ENCODE measurements at places on chromosomes 13 and 19.
A peak's percentile ranks its signal among the peaks of the same experiment; 100 is the strongest.

- no peak overlapping the region for H3K4me3 ChIP-seq
- peaks cover 5% of the 10 kb centered on the region for H3K4me1 ChIP-seq
- DNase-seq, result no peak
- no peaks in the 10 kb centered on the region for H3K36me3 ChIP-seq
- H3K27me3 ChIP-seq, result no peaks in the 10 kb centered on the region
These were observed 242.1 kb downstream of the ENOX1 start for GRCh38 chr13:43544631-43545030.

GRCh38 chr13:32446773-32447465, 19.0 kb upstream of the N4BP2L1 start:
- H3K36me3 ChIP-seq, result peaks cover 9% of the 10 kb centered on the region
- no peak overlapping the region for H3K4me3 ChIP-seq
- H3K27me3 ChIP-seq, result no peaks in the 10 kb centered on the region
- no peaks in the 10 kb centered on the region for H3K4me1 ChIP-seq

GRCh38 chr13:49560270-49561061, 24.9 kb downstream of the RCBTB1 start:
- peak overlapping the region; percentile 40 for H3K27ac ChIP-seq
- DNase-seq, result peak; percentile 41
- no peaks in the 10 kb centered on the region for H3K27me3 ChIP-seq
- no peak overlapping the region for H3K4me3 ChIP-seq

DNA sequence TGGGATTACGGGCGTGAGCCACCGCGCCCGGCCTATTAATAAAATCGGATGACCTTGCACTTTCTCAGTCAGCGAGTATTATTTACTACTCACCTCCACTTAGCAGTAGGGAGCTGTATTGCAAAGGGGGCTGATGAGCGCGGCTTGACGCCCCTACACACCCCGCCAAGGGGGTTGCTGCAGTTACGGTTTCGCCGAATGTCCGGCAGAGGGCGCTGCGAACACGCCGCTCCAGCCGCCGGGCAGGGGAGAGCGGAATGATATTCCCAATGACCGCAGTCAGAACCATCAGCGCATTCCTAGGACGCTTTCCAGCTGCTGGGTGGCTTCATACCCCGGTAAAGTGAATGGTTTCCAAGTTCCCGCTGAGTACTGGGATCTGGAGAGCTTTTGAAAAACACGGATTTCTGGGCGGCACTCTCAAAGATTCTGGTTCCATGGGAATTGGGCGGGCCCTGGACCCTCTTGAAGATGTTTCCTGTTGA, 30.0 kb upstream of the TPT1 start:
- no peak overlapping the region for H3K4me3 ChIP-seq
- peak; percentile 69 for DNase-seq
- peaks cover 25% of the 10 kb centered on the region for H3K4me1 ChIP-seq
- H3K27me3 ChIP-seq, result no peaks in the 10 kb centered on the region

DNA sequence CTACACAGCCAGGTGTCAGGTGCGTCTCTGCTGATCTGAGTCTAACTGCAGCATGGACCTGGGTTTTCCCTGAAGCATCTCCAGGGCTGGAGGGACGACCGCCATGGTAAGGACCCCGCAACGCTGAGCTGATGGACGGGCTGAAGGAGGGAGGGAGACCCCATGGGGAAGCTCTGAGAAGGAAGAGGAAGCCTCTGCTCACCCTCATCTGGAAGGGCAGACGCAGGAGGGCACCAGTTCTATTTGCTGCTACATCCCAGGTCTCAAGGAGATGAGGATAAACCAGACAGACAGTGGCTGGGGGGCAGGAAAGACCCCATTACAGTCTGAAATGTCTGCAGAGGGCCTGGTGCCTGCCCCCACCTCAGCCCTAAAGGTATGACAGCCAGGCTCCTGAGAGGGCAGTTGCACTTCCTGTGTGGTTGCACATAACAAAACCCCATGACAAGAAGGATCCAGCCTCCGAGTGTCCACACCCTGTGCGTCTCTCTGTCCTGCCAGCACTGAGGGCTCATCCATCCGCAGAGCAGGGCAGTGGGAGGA, at the start of gene LILRA2:
Gene LILRA2, plus strand, starts transcription at position 461 of the 543 bp plus-strand sequence. CDS start 89 bp downstream, outside the sequence.
- no peak within 1 kb of the TSS for H3K4me3 ChIP-seq
- H3K4me1 ChIP-seq, result no peaks in the 10 kb centered on the region
- no peaks in the 10 kb centered on the region for H3K27me3 ChIP-seq
- no peak within 1 kb of the TSS for H3K27ac ChIP-seq
- no peak for DNase-seq

DNA sequence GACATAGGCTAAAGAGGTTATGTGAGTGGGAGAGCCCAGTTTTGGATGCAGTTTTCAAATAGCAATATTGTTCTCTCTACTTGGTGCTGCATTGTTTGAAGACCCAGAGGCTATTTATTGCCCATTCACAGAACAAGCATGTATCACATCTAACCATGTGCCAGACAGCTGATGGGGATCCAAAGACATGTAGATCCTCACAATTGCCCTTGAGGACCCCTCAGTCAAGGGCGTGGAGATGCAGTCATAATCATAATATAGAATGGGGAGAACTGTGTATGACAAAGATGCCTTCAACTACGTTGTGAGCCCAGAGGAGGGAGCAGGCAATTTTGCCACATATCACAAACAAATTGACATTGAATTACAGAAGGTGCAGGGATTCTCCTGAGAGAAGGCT, 70.5 kb downstream of the NHLRC3 start:
- no peak for DNase-seq
- no peaks in the 10 kb centered on the region for H3K4me1 ChIP-seq
- no peak overlapping the region for H3K4me3 ChIP-seq
- H3K27ac ChIP-seq, result no peak overlapping the region
- H3K36me3 ChIP-seq, result no peaks in the 10 kb centered on the region

- no peak for DNase-seq
- H3K27ac ChIP-seq, result no peak overlapping the region
- H3K36me3 ChIP-seq, result peaks cover 58% of the 10 kb centered on the region
- H3K27me3 ChIP-seq, result no peaks in the 10 kb centered on the region
- peaks cover 15% of the 10 kb centered on the region for H3K4me1 ChIP-seq
These were observed 6.0 kb downstream of the AKAP8L start for GRCh38 chr19:15412832-15413231.

- H3K4me3 ChIP-seq, result no peak overlapping the region
- peaks cover 28% of the 10 kb centered on the region for H3K27me3 ChIP-seq
- no peak overlapping the region for H3K27ac ChIP-seq
- H3K4me1 ChIP-seq, result peaks cover 6% of the 10 kb centered on the region
- DNase-seq, result no peak
- no peaks in the 10 kb centered on the region for H3K36me3 ChIP-seq
These were observed 22.7 kb upstream of the KCTD15 start for GRCh38 chr19:33773704-33774624.

- H3K27ac ChIP-seq, result no peak overlapping the region
- no peaks in the 10 kb centered on the region for H3K27me3 ChIP-seq
- no peak for DNase-seq
- no peak overlapping the region for H3K4me3 ChIP-seq
- no peaks in the 10 kb centered on the region for H3K36me3 ChIP-seq
These were observed 50.5 kb upstream of the ZNF429 start for GRCh38 chr19:21454901-21455300.

- no peaks in the 10 kb centered on the region for H3K36me3 ChIP-seq
- H3K27ac ChIP-seq, result no peak overlapping the region
- H3K4me3 ChIP-seq, result no peak overlapping the region
These were observed 614.2 kb downstream of the DCT start for GRCh38 chr13:93865235-93865634.

DNA sequence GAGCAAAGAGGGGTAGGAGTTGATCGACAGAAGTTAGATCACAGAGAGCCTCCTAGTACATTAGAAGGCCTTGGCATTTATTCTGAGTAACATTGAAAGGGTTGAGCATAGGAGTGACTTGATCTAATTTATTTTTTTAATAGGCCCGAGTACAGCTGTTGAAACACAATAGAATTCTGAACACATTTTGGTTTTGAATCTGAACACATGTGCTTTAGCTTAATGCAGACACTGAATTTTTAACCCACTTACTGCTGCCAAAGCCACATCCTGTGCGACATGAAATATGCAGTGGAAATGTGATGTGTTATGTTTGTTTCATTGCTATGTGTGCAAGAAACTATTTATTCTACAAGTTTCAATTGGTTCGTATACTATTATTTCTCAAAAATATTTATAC, 1505.9 kb downstream of the PCDH9 start:
- no peaks in the 10 kb centered on the region for H3K27me3 ChIP-seq
- no peak overlapping the region for H3K27ac ChIP-seq
- H3K4me1 ChIP-seq, result no peaks in the 10 kb centered on the region
- H3K36me3 ChIP-seq, result no peaks in the 10 kb centered on the region

DNA sequence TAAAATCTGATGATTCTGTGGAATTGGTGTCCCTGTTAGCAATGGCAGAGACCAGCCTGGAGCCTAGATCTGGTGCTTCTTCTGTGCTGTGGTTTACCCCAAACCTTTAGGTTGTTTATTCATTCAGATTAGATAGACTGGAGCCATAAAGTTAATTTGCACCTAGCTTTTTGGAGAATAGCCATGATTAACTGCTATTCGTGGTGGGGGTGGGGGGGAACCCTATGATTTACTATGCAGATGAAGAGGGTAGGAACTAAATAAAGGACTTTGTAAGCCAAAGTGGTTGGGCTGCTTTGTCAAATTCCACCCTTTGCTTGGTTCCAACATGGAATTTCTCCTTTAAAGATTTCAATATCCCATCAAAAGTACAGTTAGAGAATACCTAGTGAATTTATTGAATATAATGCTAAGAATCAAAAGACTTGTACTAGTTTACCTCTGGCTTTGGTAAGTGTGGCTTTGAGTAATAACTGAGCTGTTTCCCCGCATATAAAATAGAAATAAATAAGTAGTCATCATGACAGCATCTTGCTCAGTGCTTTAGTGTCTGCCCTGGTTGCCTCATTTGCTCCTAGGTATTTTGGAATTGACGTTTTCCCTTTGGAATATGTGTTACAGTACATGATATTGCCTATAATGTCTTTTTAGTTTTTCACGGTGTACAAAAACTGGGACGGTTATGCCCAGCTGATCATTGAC, 27.6 kb downstream of the SKA3 start:
- no peak overlapping the region for H3K27ac ChIP-seq
- peaks cover 2% of the 10 kb centered on the region for H3K4me1 ChIP-seq
- no peaks in the 10 kb centered on the region for H3K27me3 ChIP-seq
- DNase-seq, result no peak
- peaks cover 53% of the 10 kb centered on the region for H3K36me3 ChIP-seq

DNA sequence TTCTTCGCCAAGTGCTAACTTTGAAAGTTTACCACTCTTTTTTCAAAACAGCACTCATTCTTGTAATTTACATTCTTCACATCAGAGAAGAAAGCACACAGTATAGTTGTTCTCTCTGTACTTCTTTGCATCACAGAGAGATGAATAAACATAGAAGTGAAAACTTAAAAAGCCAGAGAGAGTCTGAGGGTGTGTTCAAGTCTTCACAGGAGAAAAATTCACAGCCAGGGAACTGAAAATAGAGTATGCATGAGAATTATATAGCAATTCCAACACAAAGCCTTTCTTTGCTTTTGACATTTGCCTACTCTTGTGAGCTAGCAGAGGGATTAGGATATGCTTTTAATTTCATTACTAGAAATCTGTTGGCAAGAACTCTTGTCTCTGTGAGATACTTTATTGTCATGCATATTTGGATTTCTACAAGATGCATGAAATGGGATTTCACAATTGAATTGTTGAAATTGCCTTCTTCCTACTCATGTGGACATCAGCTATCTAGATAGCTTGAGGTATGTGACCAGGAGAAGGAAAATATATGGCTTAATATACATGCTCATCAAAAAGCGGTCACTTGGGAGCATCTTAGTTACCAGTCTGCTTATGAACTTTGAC, 166.1 kb downstream of the SLC7A1 start:
- H3K36me3 ChIP-seq, result no peaks in the 10 kb centered on the region
- no peak overlapping the region for H3K27ac ChIP-seq
- H3K4me3 ChIP-seq, result peak overlapping the region; percentile 68
- no peaks in the 10 kb centered on the region for H3K27me3 ChIP-seq
- no peak for DNase-seq

DNA sequence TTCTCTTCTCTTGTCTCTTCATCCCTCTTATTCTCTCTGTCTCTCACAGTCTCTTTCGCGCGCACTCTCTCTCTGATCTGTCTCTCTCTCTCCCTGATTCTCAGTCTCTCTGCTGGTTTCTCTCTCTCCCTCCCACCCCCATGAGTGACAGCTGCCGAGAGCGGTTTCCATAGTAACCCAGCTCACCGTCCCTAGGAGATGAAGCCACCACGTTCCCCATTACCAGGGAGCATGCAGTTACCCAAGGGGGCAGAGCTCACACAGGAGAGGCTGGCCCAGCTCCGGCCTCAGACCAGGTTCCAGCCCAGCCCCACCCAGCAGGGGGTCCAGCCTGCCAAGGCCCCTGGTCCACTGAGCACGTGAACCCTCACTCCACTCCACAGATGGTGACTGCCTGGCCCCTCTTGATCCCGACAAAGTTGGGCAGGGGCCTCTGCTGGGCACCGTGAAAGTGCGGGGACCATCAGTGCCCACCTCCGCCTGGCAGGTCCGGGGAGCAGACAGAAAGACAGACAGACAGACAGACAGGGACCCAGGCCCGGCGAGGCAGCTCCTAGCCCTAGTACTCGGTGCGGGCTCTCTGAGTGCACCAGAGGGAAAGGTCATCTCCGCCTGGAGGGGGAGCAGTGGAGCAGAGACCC, 50.6 kb downstream of the CELF5 start:
- H3K27me3 ChIP-seq, result peaks cover 44% of the 10 kb centered on the region
- H3K36me3 ChIP-seq, result no peaks in the 10 kb centered on the region
- no peaks in the 10 kb centered on the region for H3K4me1 ChIP-seq
- H3K27ac ChIP-seq, result no peak overlapping the region

GRCh38 chr13:33537026-33537425, 251.5 kb upstream of the STARD13 start:
- DNase-seq, result peak; percentile 27
- no peaks in the 10 kb centered on the region for H3K4me1 ChIP-seq
- H3K27ac ChIP-seq, result no peak overlapping the region

GRCh38 chr13:44894001-44894770, 95.1 kb downstream of the NUFIP1 start:
- H3K4me1 ChIP-seq, result no peaks in the 10 kb centered on the region
- H3K27ac ChIP-seq, result no peak overlapping the region
- no peak overlapping the region for H3K4me3 ChIP-seq
- no peak for DNase-seq
- H3K27me3 ChIP-seq, result no peaks in the 10 kb centered on the region
- H3K36me3 ChIP-seq, result peaks cover 4% of the 10 kb centered on the region

DNA sequence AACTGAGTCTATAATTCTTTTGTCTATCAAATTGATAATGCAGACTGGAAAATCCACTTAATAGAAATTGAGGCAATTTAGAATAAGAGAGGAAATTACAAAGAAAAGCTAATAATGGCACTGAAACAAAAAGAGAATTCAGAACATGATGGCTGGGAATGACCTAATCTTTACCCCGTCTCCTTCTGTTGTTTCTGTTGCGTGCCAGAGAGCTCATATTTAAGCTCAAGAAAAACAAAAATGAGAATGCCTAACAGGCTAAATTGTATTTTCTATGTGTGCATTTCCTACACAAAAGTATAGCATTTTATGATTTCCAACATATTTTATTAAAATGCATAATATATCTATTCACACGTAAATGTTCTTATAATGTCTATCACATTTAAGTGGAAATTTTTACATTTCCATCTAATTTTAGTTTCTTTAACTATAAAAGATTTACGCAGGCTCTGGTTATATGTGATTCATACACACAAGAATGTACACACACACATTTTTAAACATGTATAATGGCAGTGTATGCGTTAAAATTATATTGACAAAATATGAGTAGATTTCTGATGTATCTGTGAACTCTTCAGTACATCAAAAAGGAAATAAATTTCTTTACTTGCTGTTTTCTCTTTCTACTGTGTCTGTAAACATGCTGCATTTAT, 432.3 kb downstream of the SLITRK6 start:
- no peak overlapping the region for H3K27ac ChIP-seq
- peak; percentile 4 for DNase-seq
- no peaks in the 10 kb centered on the region for H3K36me3 ChIP-seq
- H3K4me3 ChIP-seq, result no peak overlapping the region

- H3K27ac ChIP-seq, result no peak overlapping the region
- H3K4me1 ChIP-seq, result peaks cover 6% of the 10 kb centered on the region
- no peak for DNase-seq
These were observed 3.3 kb downstream of the ALDH16A1 start for GRCh38 chr19:49456326-49456725.

All from MCF 10A (cell line).